ENCODE measurements at places on chromosomes 16 and 17.

DNA sequence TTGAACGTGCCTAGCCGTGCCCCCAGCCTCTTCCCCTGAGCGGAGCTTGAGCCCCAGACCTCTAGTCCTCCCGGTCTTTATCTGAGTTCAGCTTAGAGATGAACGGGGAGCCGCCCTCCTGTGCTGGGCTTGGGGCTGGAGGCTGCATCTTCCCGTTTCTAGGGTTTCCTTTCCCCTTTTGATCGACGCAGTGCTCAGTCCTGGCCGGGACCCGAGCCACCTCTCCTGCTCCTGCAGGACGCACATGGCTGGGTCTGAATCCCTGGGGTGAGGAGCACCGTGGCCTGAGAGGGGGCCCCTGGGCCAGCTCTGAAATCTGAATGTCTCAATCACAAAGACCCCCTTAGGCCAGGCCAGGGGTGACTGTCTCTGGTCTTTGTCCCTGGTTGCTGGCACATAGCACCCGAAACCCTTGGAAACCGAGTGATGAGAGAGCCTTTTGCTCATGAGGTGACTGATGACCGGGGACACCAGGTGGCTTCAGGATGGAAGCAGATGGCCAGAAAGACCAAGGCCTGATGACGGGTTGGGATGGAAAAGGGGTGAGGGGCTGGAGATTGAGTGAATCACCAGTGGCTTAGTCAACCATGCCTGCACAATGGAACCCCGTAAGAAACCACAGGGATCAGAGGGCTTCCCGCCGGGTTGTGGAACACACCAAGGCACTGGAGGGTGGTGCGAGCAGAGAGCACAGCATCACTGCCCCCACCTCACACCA lies 724 bp downstream of the GAA start:
- no peak for DNase-seq

GRCh38 chr16:69417520-69418199 lies 6.8 kb upstream of the CYB5B start:
- DNase-seq = no peak

- no peak for DNase-seq
These were observed 10.2 kb downstream of the RSPRY1 start for GRCh38 chr16:57196286-57196685.

GRCh38 chr17:57085448-57086068 lies 512 bp downstream of the AKAP1 start:
- peak; percentile 38 for DNase-seq

GRCh38 chr16:75243667-75244224 lies 7.7 kb downstream of the BCAR1 start:
- no peak for DNase-seq

DNA sequence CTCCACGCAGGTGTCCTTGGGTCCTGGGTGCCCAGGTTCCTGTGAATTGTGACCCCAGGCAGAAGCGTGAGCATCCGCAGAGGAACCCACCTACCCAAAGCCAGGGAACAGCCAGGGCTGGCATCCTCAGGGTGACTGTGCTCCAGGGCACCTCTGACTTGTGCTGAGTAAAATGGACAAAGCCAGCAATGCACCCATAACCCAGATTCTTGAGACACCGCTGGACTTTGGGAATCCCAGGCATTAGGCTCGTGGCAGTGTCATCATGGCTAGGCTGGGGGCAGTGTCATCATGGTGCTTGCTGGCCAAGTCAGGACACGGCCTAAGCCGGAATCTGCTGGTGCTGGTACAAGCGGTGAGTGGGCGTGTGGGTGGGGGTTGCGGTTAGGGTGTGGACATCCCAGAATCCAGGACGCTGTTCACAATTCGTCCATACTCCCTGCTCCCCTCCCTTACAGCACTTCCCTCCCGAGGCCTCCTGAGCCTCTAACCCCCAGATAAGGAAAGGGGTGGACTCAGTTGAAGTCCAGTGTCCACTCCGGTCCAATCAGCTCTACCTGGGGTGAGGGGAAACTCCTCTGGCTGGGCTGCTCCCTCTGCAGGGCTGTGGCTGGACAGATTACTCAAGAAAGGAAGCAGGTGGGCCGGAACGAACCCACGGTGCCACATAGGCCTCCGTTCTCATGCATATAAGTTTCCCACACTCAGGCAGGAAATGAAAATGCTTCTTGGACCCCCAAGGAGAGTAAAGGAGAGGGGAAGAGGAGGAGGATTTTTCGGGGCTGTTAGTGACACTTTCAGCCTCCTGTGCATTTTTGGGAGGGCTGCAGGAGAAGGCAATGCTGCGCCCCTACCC lies 138.9 kb downstream of the SEC14L1 start:
- DNase-seq = no peak
